ENCODE measurements at places on chromosomes 13 and 19. TPM values are rescaled to one million over a fixed set of nuclear protein-coding genes. Genes with fewer than 3 reads are reported as not detected.

DNA sequence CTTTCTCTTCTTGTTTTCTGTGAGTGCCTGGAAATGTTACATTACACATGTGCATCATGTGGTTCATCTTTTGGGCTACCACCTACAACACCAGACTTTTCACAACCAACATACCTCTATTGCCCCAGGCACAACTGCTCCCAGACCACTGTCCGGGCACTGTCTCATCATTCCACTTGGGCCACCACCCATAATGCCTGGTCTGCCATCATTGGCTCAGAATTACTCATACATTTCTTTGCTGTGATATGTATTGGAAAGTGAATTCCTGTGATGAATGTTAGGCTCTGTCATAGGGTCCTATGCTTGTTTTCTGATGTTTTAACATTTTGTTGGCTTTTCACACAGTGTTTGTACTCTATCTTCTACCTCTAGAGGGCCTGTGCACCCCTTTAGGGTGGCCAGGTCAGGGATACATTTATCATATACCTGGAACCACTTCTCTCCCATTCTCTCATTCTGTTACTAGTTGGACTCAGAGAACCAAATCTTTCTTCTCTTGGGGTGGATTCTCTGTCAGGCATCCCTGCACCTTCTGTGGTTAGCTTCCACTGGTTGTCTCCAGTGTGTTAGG, 172.8 kb downstream of the NHLRC3 start:
- no peak for DNase-seq

- DNase-seq = no peak
These were observed 387.5 kb downstream of the LMO7 start for GRCh38 chr13:76023652-76024051.

DNA sequence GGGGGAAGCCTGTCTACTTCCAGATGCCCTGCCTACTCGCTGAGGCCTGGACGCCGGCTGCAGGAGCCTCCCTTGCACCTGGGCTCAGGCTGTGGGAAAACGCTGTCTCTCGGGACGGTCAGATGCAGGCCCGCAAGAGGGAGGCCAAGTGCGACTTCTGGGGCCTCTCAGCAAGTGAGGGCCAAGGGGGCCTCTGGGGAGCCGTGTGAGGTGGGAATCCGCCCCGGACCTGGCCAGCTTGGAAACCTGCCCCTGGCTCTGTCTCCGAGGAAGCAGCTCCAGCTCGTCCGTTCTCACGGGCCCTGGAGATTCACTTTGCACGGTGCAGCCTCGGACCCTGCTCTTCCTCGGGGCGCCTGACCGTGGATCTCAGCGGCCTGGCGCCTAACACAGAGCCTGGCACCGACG, 11.4 kb upstream of the CRTC1 start:
- DNase-seq = no peak

TLE6 gene
- 1.0 TPM for total RNA-seq
